ENCODE measurements at places on chromosomes 5 and 9.

- no peak for DNase-seq
These were observed 22.2 kb upstream of the PAX5 start for GRCh38 chr9:37056046-37056920.

- no peak for DNase-seq
These were observed 205.0 kb upstream of the IER5L start for GRCh38 chr9:129383019-129383560.

GRCh38 chr9:22111954-22112247 lies 102.8 kb upstream of the CDKN2B start:
- DNase-seq = no peak

- DNase-seq = no peak
These were observed 9.7 kb upstream of the HSPB3 start for GRCh38 chr5:54445691-54446378.

DNA sequence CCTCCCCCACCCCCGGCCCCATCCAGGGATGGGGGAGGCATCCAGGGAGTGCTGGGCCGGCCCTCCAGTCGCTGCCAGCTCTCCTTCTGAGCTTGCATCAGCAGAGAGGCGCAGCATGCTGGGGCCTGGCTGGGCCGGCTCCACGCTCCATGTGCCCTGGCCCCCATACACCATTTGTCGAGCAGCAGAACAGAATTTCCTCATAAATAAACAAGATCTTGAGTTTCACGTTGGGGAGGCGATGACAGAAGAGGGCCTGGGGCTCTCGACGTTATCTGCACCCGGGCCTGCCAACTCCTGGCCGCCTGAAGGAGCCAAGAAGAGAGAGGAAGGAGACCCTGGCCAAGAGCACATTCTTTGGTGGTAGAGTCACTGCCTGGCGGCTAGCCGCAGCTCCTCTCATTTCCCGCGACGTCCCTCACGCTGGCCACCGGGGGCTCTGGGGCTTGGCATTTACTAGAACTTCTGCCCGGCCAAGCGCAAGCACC lies 177.0 kb downstream of the FGF18 start:
- DNase-seq = no peak

DNA sequence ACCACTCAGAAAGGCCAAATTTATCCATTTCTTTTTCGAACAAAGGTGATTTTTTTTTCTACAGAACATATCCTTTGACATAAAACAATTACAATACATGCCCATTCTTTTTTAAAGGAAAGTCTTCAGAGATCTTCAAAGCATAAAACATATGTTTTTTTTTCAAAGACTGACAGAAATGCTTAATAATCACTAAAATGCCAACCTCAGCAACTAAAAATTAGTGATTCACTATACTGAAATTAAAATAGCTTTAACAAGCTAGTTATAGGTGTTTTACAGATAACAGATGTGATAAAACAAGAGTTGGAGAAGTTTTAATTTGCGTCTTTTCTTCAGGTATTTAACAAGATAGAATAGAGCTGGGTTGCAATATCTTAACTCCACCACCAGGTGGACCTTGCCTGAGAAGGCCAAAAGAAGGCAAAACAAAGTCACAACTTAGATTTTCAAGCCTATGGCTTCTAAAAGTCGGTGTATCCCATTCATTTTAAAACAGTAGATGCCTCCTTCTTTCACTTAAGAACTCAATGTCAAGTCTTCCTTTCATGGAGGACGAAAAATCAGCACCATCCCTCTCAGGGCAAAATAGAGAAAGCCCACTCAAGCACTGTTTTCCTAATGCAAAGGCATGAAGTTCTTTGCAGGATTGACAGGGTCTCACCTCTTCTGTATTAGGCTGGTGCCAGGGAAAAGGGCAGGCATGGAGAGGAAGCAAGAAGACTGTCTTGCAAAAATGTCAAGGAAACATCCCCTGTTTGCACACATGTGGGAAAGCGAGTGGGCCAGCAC lies 31.1 kb upstream of the CPLX2 start:
- peak; percentile 17 for DNase-seq

DNA sequence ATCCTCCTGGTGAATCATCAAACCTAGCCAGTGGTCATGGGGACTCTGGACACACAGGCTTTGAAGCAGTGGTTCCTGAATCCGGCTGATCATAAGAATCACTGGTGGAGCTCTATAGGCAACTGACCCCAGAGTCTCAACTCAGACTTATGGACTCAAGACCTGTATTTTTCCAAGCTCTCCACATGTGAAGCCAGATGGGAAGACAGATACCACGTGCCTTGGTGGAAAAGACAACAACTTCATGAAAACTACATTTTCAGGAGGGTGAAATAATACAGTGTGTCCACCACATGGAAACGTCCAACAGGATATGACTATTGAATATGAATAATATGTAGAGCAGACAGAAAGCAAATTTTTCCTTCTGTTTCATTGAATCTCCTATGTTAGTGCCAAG lies 33.7 kb downstream of the GABRP start:
- DNase-seq = no peak

DNA sequence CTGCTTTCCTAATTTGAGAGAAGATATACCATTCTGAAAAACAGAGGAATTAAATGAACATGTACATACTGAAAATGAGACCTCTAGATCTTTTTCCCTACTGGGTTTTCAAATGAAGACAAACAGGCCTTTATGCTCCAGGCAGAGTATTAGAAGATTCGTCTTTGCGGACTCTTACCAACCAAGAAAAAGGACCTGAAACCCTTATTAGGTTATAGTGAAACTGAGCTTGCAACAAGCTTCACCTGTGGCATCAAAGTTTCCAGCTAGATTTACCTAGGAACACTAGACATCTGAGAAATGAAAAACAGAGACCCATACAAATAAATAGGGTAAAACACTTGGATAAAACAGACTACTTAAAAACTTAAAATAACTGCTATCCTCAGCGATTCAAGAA lies 46.3 kb downstream of the SMIM15 start:
- no peak for DNase-seq

DNA sequence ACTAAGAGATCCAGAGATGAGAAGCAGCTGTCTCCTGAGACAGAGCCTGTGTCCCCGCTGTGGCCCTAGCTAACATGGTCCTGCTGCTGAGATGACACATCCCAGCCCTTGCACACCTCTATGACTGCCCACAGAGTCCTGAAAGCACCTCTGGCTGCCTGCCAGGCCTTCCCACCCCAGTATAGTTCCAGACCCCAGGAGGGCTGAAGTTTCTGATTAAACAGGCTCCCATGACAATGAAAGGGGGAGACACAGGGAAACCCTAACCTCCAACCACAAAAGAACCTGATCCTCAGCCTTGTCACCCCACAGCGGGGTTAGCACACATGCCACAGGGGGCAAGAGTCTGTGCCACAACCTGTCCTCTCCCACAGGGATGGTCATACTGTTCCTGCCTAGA lies 15.6 kb downstream of the CIZ1 start:
- DNase-seq = no peak

- no peak for DNase-seq
These were observed 64.6 kb downstream of the ADAMTS12 start for GRCh38 chr5:33827018-33827707.

DNA sequence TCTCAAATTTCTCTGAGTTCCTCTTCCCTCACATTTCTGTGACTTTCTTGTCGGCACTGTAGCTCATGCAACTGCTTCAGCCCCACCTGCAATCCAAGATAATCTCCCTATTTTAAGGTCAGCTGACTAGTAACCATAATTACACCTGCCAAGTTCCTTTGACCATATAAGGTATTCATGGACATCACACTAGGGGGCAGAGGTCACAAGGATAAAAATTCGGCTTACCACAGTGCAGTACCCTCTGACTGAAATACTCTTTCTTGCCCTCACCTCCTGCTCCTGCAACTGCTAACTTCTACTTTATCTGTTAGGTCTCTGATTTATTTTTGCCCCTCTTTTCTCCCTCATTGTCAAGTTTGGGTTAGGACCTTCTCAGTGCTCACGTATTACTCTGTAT lies 144.2 kb downstream of the GDNF start:
- DNase-seq = no peak

DNA sequence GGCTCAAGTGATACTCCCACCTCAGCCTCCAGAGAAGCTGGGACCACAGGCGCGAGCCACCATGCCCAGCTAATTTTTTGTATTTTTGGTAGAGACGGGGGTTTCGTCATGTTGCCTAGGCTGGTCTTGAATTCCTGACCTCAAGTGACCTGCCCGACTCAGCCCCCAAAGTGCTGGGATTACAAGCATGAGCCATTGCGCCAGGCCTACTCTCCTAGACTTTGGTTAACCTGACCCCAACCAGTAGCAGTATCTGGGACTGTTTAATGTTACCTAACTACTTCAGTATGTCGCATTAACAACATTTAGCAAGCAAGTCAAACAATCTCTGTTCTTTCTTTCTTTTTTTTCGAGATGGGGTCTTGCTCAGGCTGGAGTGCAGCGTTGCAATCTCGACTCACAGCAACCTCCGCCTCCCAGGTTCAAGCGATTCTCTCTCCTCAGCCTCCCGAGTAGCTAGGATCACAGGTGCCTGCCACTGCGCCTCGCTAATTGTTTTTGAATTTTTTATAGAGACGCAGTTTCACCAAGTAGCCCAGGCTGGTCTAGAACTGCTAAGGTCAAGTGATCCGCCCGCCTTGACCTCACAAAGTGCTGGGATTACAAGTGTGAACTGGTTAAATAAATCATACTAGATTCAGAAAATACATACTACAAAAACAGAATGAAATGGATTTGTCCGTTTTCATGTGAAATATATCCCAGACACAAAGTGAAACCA lies 2.0 kb downstream of the AK3 start:
- DNase-seq = no peak

- no peak for DNase-seq
These were observed 8.4 kb downstream of the SEMA6A start for GRCh38 chr5:116566251-116566650.

- no peak for DNase-seq
These were observed 28.2 kb downstream of the RASGEF1C start for GRCh38 chr5:180180846-180181245.

DNA sequence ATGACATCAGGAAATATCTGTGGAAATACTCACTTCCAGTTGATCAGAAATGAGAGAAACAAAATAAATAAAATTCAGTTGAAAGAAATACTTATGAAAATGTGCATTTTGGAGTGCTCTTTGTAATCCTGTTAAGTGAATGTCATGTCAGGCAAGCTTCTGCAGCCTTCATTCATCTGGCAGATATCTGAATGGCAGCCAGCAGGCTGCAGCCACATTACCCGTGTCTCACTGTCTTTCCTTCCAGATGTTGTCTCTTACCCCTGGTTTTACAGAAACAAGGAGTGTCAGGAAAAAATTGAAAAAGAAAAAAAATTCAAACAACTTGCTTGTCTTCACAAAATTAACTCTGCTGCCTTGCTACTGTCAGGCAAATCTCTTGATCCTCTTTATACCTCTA lies 445.0 kb upstream of the RIOK2 start:
- no peak for DNase-seq

DNA sequence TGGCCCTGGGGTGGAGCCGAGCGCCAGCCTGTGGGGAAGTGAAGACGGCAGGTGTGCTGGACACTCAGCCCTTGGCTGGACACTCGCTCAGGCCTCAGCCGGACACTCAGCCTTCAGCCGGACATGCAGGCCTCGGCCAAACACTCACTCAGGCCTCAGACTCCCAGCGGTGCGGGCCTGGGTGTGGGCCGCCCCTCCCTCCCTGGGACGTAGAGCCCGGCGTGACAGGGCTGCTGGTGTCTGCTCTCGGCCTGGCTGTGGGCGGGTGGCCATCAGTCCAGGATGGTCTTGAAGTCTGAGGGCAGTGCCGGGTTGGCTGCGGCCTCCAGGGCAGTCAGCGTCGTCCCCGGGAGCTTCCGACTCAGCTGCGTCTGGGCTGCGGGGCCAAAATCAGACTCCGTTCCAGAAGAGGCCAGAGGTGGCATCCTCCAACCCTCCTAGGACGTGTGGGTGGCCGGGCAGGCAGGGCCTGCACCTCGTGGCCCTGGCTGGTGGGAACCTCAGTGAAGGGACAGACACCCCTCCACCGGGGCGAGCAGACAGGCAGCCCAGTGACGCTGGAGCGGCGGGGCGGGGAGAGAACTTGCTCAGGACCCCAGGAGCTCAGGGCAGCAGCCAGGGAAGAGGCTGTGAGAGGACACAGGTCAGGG lies 28.4 kb downstream of the SLC6A18 start:
- no peak for DNase-seq

DNA sequence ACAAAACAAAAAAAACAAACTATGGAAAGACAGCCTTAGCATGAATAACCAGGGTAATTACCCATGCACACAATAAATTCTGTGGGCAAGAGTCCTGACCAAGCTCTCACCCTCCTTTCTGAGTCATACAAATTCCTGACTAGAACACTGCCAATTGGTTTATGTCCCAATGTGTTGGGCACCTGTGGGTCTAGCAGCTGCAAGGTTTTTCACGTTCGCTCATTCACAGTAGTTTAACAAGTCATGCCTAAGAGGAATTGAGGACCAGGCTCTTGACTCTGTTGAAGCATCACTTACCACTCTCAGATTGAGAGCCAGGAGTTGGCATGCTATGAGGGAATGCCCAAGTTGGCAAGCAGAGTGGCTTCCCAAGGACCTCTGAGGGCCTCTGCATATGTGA lies 205.5 kb upstream of the SLC24A2 start:
- DNase-seq = no peak

- no peak for DNase-seq
These were observed 16.2 kb downstream of the PBX3 start for GRCh38 chr9:125763394-125763801.

- DNase-seq = no peak
These were observed 12.5 kb upstream of the MAMDC2 start for GRCh38 chr9:70031141-70031545.

DNA sequence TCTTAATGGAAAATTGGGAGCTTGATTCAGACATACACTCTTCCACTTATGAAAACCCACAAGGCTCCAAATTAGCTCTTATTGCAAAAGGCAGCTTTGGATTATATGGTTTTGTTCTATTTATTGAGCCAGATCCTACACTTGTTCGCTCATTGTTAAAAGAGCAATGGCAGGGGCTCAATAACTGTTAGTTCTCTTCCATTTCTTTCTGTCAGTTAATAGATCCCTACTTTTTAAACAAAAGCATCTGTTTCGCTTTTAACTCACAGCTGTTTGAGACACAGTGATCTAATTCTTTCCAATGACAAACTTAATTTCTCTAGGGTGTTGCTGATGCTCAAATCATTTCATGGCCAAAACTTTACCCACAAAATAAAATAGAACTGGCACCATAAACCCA lies 11.7 kb downstream of the C5 start:
- no peak for DNase-seq

DNA sequence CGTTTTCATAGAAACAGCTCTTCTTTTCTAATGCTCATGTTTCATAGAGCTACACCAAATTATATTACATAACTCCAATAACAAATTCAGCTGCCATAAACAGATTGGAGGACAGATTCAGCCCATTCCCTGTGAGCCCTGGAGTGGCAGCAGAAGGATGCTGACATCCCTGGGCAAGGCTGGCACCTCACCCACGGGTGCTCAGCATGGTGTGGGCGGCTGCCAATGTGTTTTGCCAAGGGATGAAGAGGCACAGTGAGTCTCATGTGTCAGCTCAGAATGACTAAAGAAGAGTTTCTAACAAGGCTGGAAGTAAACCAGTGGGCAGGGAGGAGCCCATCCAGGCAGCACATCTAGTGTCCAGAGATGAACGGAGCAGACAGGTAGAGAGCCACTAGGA lies 127.1 kb upstream of the ICE1 start:
- no peak for DNase-seq

GRCh38 chr5:11683666-11684065 lies 220.6 kb downstream of the CTNND2 start:
- DNase-seq = no peak

- DNase-seq = no peak
These were observed 3.8 kb downstream of the COL23A1 start for GRCh38 chr5:178586396-178586795.

- DNase-seq = no peak
These were observed 81.3 kb upstream of the HRH2 start for GRCh38 chr5:175576591-175576990.
